Fibroblast of pulmonary artery (primary cell): ENCODE measurements at places on chromosomes 4 and X.

DNA sequence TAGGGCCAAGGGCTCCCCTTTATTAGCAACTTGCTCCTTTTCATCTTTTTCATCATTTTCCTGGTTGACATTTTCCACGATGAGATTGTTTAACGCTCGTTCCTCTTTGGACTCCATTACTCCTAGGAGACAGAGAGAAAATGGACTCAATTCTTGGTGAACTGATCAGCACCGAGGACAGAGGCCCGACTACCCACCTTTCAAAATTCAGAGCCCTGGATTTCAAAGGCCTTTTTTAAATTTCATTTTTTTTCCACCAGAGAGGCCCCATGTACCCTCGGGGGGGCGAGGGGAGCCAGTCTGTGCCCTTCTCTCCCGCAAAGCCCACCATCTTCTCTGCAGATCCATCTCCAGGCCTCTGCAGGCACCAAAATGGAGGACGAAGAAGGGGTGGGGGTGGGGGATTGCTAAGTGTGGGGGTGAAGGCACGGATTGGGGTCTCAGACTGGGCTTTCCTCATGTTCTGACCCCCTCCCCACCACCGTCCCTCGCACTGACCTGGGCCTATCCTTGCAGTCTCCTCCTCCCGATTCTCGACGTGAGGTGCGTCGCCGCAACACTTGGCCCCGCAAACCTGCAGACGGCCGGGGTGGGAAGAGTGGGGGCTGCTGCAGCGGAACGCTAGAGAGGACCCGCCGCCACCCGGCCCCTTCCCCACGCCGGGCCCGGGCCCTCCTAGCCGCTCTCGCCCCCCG, 783 bp downstream of the BEX2 start:
- DNase-seq, result no peak

DNA sequence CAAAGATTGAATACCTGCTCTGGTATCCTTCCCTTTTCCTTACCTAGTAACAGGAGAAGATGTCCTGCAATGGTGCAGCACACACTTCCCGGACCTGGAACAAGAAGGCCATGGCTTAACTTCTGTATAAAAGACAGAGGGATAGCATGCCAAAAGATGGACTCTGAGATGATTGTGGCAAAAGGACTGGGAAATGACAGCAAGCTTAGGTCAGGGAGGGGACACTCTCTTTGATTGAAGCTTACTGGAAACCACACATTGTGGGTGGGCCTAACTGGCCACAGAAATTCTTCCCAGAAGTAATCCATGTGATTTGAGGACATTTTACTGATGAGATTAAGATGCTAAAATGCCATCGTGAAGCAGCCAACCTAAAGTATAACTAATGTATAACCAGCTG, 71.0 kb upstream of the OTUD4 start:
- DNase-seq, result no peak

GRCh38 chrX:11244636-11245035, 48.6 kb upstream of the AMELX start:
- DNase-seq, result peak; percentile 81

GRCh38 chr4:64870558-64870957, 461.3 kb upstream of the TECRL start:
- no peak for DNase-seq

GRCh38 chrX:39757971-39758370, 339.8 kb downstream of the BCOR start:
- DNase-seq, result peak; percentile 86

DNA sequence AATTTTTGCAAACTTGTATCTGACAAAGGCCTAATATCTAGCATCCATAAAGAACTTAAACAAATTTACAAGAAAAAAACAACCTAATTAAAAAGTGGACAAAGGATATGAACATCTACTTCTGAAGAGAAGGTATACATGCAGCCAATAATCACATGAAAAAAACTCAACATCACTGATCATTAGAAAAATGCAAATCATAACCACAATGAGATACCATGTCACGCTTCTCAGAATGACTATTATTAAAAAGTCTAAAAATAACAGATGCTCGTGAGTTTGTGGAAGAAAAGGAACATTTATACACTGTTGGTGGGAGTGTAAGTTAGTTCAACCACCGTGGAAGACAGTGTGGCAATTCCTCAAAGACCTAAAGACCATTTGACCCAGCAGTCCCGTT, 24.0 kb downstream of the CEP44 start:
- no peak for DNase-seq

- DNase-seq, result no peak
Observed at GRCh38 chr4:83114576-83114975, at the start of gene PLAC8. Gene PLAC8 (minus strand): TSS chr4:83114729. CDS start chr4:83107921, 6,808 bp downstream.

- DNase-seq, result peak; percentile 91
Observed at GRCh38 chr4:158020176-158020575, 152.6 kb downstream of the GASK1B start.

- DNase-seq, result no peak
Observed at GRCh38 chr4:27271555-27271954, 410.9 kb downstream of the STIM2 start.

DNA sequence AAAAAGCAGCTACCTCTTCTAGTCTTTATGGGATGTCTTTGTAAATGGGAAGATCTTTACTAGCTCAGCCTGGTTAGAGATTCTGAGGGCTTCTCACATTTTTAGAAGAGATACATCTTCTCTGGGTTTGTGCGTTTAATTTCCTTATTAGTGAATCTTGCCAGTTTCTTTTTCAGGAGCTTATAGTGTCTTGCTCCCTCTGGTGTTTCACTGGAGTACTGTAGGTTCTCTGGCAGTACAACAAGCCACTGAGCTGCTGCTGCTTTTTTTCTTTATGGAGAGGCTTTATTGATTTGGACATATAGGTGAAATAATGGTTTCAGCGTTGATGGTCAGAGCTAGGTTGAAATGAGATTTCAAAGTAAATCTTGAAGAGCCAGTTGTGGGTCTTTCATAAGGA, 82.9 kb downstream of the LAS1L start:
- peak; percentile 47 for DNase-seq

GRCh38 chr4:23368081-23368697, 521.7 kb downstream of the PPARGC1A start:
- DNase-seq, result no peak

GRCh38 chrX:100593126-100593525, 8.4 kb downstream of the TNMD start:
- no peak for DNase-seq

DNA sequence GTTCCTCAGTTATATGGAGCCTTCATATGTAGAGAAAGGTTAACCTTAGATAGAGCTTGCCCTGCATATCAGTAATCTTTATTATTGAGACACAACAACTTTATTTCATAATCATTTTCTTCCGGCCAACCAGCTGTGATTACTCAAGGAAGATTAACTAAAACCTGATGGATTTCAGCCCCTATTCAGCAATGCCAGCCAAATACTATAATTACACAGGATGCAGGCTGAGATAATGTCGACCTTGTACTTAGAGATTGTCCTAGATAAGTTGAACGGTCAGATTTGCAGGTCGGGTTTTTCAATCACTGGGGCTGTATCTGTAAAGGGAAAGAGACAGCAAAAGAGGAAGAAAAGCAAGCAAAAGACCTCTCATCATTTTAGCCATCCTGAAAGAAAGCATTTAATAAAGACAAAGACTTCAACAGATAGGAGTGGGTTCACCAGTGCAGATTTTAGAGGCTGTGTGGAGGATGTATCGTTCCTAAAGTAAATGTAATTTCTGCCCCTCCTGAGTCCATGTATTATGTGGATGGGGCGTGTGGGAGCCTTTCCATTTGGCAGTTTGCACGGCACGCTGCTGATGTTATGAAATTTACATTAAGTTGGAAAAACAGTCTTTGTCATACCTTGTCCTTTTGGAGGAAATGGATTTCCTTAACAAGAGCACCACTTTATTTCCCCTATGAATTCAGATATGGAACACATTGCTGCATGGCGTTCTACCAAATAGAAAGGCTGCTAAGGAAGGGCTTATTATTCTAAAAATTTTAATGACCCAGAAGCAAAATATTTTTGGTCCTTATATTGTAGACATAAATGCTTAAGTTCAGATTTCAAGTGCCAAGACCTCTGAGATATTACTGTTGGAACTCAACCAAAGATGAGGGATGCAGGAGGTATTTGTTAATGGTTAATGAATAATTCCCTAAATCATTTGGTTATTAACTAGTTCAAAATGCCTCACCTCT, 496.7 kb downstream of the SPRY1 start:
- peak; percentile 94 for DNase-seq

DNA sequence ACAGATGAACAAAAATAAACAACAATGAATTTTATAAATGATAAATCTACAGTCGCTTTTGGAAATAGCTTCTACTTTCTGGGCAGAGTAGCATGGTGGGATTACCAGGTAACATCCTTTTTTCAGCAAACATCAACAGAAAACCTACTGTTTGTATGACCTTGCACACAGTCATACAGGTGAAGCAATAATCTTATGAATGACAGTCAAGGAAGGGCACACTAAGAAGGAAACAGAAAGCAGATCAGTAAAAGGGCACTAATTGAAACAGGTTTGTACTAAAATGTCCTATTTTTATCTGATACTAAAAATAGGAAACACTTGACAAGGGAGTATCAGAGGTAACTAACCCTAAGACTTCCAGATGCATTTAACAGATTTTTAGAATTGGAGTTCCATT, 108.9 kb downstream of the DLG3 start:
- no peak for DNase-seq

GRCh38 chrX:27078371-27078770, 384.8 kb downstream of the PPP4R3C start:
- no peak for DNase-seq

- no peak for DNase-seq
Observed at GRCh38 chrX:122439831-122440230, 744.2 kb upstream of the GRIA3 start.

DNA sequence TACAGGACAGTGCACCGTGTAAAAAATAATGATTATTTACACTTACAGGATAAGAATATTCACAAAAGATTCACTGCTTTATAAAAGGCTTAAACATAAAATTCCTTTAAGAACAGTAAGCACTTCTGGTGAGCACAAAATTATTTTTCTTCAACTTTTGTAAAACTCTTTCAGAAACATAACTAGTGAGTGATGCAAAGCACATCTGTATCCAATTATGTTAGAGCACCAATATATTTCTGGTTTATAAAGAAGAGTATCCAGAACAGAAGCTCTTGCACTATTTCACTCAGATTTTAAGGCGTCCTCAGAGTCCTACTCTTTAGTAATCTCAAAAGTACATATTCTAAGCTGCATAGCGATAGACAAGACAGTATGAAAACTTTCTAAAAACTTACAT, 276.0 kb downstream of the C4orf33 start:
- DNase-seq, result no peak

DNA sequence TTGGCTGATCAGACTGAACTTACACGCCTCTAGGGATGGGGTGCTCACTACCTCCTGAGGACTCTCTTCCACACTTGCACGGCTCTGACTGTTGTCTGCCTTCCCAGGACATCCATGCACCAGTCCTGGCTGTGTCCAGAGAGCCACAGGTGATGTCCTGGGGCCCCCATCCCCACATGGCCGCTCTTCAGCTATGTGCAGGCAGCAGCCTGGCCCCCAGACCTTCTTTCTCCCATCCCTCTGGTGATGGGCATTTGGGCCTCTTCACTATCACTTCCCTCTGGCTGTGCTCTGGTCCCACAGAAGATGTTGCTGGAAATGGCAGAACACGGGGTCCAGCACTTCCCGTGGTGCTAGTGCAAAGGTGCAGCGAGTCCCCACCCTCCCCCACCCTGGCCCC, 40.9 kb upstream of the HMX1 start:
- no peak for DNase-seq

GRCh38 chr4:52658641-52659000, 480 bp downstream of the USP46 start:
- no peak for DNase-seq

DNA sequence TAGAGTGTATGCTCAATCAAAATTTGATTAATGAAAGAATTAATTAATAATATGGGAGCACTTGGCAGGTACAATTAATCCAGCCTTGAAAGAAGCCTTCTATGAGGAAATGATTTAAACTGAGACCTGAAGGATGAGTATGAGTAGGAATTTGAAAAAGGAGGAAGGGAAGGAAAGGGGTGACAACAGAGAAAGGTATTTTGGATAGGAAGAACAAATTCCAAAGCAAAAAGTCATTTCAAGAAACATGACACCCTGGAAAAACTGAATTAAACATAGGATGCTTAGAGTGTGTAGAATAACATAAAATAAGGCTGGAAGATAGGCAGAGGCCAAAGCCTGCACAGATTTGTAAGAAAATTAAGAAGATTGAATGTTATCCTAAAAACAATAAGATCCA, 29.6 kb downstream of the PHOX2B start:
- DNase-seq, result no peak

- peak; percentile 11 for DNase-seq
Observed at GRCh38 chr4:140837736-140838135, 81.6 kb upstream of the TBC1D9 start.

GRCh38 chr4:106868381-106869035, 167.6 kb downstream of the DKK2 start:
- peak; percentile 44 for DNase-seq

- DNase-seq, result no peak
Observed at GRCh38 chr4:51963841-51964517, 56.2 kb downstream of the LRRC66 start.

- DNase-seq, result peak; percentile 26
Observed at GRCh38 chr4:2256156-2256731, 5.7 kb downstream of the MXD4 start.

DNA sequence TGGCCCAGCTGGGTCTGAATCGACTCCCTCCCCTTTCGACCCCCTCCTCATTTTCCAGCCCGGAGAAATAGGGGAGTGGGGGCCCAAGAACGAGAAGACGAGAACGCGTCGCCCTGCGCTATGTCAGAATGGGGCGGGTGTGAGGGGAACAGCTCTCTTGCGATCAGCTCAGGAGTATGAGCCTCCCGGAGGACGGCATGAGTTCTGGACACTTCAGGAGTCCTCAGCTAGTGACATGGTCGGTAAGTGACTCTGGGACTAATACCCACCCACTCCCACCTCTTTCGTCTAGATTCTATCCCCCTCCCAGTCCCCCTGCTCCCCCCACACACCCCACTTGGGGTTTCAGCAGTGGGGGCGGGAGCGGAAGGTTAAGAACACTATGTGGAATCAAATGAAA, 944 bp downstream of the KLF8 start:
- DNase-seq, result no peak

GRCh38 chr4:20493761-20494353, 206.4 kb upstream of the PACRGL start:
- DNase-seq, result peak; percentile 31
